Activated T-cell treated with anti-CD3 and anti-CD28 coated beads for 4 hours (primary cell): ENCODE measurements at places on chromosomes 6 and 20.

DNA sequence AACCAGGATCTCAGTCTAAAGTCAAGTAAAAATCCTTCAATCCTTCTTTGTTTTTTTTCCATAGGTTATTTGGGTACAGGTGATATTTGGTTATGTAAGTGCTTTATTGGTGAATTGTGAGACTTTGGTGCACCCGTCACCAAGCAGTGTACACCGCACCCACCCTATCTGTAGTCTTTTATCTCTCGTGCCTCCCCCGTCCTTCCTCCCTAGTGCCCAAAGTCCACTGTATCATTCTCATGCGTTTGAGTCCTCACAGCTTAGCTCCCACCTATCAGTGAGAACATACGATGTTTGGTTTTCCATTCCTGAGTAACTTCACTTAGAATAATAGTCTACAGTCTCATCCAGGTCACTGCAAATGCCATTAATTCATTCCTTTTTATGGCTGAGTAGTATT, 879 bp downstream of the MUC22 start:
- DNase-seq, result no peak

GRCh38 chr6:54847799-54848597, 1.4 kb downstream of the FAM83B start:
- DNase-seq, result no peak

DNA sequence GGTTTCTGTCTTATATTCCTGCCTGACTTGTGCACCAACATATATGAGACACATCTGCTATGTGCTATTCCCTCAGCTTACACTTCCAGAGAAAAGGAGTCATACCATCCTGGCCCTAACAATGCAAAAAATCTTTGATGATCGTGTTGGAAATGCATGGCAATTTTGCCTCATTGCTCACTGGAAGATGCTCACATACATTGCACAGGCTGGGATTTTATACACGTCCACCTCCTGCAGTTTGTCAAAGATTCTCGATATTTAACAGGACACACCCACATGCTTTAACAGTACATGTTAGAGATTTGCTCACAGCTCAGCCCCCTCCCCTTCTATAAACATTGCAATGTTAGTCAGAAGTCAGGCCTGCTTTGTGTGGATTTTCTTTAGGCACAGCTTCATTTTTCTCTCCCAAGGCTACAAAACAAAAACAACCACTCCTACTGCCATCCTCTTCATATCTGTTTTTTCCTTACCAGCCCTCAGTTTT, 66.1 kb downstream of the ADGB start:
- no peak for DNase-seq

GRCh38 chr6:11535801-11536230, 1.7 kb upstream of the TMEM170B start:
- DNase-seq, result no peak

GRCh38 chr6:43308101-43308989, at the start of gene CRIP3:
Gene CRIP3, minus strand, starts transcription at chr6:43308826. Its CDS starts 34 bp downstream, at chr6:43308792.
- peak; percentile 29 for DNase-seq

DNA sequence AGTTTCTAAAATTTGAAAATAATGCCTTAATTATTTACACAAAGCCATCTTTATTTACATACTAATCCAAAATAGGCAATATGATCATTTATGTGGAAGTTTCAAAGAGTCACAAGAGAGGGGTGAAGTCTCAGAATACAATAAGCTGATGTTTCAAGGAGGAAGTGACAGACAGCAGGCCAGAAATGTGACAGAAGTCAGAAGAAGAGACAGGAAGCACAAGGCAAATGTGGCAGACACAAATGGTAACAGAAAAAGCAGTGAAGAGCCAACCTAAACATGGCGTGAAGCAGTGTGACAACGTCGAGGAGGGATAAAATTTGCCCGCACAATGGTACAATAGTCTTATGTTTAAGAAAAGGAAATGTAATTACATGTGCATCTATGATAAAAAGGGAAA, 59.8 kb downstream of the SHPRH start:
- no peak for DNase-seq

GRCh38 chr20:664151-664550, 11.2 kb upstream of the SRXN1 start:
- DNase-seq, result no peak

DNA sequence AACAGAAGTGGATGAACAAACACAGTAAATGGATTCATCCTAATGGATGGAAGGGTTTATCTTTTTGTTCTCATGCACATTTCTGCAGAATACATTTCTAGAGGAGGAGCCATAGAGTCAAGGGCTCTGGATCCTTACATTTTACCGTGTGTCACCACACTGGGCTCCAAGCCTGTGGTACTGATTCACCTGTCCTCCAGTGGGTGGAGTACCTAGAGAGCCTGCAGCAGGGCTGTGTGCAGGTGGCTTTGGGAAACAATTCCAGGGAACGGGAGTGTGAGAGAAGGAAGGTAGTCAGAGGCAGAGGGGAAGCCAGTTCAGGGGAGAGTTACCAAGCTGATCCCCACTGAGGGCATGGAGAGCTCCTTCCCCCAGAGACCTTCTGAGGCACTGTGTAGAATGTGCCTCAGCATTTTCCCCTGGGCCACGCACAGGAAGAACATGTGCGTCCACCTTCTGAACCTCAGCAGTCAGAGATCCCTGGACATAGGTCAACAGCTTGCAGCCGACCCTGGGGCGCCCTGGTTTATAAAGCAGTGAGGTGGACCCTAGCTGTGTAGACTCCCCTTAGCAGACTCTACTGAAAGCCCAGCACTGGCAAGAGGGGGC, 85.3 kb upstream of the SLC22A23 start:
- no peak for DNase-seq

DNA sequence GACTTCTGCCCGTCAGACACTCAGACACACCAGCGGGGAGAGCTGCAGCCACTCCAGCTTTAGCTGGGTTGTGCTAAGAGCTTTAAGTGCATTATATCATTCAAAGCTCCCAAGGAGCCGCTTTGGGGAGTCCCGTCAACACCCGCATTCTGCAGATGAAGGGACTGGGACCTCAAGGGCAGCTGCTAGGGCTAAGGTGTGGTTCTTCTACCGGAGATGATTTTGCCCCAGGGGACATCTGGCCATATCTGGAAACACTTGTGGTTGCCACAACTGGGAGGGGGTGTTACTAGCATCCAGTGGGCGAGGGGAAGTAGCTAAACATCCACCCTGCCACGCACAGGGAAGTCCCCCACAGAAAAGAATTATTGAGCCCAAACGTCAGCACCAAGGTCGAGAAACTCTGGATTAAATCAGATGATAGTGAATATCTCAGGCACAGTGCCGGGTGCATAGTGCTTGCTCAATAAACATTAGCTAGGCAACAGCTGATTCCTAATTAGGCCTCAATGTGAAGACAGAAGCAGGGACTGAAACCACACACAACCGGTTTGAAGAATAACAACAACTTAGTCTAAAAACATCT, 29.6 kb downstream of the PMEPA1 start:
- no peak for DNase-seq

GRCh38 chr6:143183666-143184065, 123.0 kb downstream of the AIG1 start:
- DNase-seq, result no peak

DNA sequence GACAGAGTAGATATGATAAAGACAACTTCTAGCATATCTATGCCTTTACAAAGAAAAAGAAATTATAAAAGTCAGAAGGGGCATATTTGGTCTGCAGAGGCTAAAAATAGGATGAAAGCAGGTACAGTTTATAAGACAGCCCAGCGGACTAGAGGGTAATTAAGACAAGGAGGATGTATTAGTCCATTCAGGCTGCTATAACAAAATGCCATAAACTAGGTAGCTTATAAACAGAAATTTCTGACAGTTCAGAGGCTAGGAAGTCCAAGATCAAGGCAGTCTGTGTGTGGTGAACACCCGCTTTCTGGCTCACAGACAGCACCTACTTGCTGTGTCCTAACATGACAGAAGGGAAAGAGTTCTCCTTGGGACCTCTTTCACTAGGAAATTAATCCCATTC, 5.7 kb downstream of the HBS1L start:
- no peak for DNase-seq

GRCh38 chr6:44935693-44936300, 392.3 kb upstream of the RUNX2 start:
- DNase-seq, result no peak

- DNase-seq, result no peak
Measured at GRCh38 chr20:49814057-49814694, 1.5 kb downstream of the SLC9A8 start.

GRCh38 chr6:157288575-157288974, 34.7 kb downstream of the TMEM242 start:
- no peak for DNase-seq

- DNase-seq, result no peak
Measured at GRCh38 chr6:110776413-110776812, 38.9 kb downstream of the CDK19 start.

GRCh38 chr6:44966449-44967092, 361.6 kb upstream of the RUNX2 start:
- DNase-seq, result no peak

DNA sequence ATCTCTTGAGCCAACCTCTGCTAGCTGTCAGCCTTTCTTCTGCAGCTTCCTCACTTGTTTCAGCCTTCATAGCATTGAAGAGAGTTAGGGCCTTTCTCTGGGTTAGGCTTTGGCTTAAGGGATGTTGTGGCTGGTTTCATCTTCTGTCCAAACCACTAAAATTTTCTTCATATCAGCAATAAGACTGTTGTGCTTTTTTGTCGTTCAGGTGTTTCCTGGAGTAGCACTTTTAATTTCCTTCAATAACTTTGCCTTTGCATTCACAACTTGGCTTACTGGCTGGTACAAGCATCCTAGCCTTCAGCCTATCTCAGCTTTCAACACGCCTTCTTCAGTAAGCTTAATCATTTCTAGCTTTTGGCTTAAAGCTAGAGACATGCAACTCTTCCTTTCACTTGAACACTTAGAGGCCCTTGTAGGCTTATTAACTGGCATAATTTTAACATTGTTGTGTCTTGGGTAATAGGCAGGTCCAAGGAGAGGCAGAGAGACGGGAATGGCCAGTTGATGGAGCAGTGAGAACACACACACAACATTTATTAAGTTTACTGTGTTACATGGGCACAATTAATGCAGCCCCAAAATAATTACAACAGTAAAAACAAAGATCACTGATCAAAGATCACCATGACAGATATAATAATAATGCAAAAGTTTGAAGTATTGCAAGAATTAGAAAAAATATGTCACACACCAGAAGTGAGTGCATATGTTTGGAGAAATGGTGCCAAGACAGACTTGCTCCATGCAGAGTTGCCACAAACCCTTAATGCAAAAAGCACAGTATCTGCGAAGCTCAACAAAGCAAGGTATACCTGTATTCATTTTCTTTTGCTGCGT, 98.6 kb downstream of the HIVEP1 start:
- DNase-seq, result no peak

GRCh38 chr20:48919336-48919881, 2.1 kb upstream of the ARFGEF2 start:
- no peak for DNase-seq

DNA sequence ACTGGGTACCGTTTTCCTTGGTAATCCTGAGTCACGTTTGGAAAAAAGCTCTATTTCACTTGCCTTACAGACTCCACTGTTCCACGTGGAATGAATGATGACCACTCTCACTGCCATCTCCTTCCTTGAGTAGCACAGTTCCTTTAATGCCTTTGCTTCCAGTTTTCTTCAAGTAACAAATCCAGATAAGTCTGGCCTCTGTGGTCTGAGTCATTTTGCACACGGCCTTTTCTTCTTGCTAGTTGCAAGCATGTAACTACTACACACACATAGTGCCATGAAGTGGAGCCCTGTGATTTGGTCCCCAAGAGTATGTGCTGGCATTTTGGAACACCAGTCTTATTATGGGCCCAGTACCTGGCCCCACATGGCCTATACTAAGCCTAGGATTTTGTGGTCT, 182.8 kb downstream of the SASH1 start:
- no peak for DNase-seq

DNA sequence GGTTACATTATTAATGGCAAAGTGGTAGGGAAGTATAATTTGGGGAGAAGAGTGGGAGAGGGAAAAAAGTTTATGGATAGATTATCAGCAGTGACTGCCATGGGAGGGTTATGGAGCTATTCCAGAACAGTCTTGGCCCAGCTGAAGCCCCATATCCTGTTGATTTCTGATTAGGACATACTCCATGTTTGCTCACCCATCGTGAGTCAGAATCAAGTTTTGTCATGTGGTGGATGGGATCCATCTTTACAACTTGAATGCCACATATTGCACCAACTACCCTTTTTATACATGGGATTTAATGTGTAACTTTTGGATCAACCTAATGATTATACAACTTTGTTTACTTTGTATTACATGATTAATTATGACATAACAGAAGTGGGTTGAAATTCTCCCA, 217.0 kb downstream of the HAO1 start:
- no peak for DNase-seq

- DNase-seq, result no peak
Measured at GRCh38 chr6:39188571-39188970, 40.7 kb downstream of the KCNK5 start.

DNA sequence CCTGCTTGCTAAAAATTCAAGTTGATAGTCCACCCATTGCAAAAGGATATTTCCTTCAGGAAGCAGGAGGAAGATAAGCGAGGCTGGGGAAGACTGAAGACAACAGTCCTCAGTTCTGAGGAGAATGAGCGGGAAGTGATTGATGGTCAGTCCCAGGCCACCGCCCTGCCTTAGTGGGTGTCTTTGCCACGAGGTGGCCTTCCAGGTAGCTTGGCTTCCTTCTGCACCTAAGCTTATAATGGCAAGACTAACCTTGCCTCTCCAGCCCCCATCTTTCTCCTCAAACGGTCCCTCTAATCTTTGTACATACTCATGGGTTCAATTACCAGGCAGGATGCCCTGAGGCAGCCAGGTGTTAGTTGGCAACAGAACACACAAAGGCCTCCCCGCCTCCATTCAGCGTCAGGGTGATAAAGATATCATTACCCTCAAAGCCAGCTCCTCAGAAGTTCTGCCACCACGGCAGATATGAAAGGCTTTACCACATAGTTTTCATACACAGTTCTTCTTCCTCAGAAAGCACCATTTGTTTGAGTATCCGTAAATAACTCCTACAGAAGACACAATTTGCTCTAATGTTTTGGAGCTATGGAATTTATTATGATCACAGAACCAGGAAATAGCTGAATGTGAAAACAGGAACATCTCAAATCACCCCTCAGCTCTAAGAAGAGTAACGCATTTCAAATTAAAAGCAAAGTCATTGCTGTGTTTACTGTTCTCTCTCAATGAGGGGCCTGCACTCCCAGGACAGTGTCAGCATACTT, 249.4 kb downstream of the ATXN1 start:
- no peak for DNase-seq
